Stimulated activated CD8-positive, alpha-beta memory T cell treated with anti-CD3 and anti-CD28 coated beads, Interleukin-4, amount 100 ng/mL, for 1 hour (primary cell): ENCODE measurements at places on chromosomes 1 and 21.

DNA sequence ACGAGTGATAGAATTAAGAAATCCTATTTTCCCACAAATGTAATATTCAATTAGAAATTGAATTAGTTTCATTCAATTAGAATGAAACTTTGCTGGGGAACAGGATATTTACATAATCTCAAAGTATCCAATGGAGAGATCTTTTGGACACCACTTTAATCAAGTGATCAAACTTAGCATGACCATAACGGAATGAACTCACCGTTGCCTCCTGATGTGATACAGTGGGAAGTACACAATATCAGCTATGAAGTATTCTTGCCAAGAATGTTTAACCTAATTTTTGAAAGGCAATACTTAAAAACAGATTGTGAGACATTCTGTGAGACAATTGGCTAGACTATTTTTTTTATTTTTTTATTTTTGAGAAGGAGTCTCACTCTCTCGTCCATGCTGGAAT, 16.6 kb downstream of the CDKN2C start:
- no peak for DNase-seq

GRCh38 chr1:75265792-75266191, 131.6 kb downstream of the LHX8 start:
- DNase-seq, result no peak

DNA sequence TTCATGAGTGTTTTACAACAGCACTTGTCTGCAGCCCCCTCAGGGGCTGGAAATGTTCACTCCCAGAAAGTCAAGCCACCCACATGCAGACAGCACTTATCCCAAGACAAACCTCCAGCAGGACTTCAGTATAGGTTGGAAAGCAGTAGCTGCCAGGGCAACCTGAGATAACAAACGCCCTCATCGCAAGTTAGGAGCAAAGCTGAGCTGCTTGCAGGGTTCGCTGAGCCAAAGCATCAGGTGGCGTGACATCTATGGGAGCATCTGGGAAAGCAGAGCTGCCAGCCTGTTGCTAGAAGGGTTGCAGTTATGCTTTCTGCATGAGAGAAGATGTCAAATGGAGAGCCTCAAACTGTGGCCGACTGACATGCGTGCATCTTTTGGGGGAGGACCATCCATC, 4.2 kb upstream of the STXBP3 start:
- no peak for DNase-seq

- no peak for DNase-seq
Measured at GRCh38 chr1:36497207-36497606, 14.5 kb upstream of the CSF3R start.

DNA sequence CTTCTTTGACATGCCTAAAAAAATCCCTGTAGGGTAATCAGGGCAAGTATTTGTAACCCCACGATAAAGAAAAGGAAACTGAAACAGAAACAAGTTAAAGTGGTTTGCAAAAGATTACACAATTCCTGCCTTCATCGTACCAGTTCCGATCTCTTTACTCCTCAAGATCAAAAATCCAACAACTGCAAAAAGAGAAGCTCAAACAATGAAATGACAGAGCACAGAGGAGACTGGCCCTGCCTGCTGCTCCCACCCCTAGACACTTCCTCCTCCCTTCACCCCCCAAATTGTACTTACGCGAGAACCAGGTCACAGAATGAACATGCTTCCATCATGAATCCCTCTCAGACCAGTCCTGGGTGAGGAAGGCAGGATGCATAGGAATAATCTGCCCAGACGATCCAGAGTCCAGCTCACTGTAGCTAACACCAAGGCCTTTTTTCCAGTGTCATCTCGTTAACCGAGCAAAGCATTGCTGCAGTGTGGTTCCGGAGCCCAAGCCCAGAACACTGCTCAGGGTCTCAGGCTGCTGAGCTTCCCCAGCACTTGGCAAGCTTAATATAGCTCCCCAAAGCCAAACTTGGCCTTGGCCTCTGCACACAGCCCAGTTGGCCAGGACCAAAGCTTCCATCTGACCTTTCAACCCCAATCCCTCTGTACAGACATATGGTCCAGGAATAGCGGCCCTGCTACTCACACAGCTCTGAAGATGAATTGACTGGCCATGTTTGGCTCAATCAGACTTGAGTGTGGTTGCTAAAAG, 20.3 kb downstream of the RXRG start:
- DNase-seq, result no peak

DNA sequence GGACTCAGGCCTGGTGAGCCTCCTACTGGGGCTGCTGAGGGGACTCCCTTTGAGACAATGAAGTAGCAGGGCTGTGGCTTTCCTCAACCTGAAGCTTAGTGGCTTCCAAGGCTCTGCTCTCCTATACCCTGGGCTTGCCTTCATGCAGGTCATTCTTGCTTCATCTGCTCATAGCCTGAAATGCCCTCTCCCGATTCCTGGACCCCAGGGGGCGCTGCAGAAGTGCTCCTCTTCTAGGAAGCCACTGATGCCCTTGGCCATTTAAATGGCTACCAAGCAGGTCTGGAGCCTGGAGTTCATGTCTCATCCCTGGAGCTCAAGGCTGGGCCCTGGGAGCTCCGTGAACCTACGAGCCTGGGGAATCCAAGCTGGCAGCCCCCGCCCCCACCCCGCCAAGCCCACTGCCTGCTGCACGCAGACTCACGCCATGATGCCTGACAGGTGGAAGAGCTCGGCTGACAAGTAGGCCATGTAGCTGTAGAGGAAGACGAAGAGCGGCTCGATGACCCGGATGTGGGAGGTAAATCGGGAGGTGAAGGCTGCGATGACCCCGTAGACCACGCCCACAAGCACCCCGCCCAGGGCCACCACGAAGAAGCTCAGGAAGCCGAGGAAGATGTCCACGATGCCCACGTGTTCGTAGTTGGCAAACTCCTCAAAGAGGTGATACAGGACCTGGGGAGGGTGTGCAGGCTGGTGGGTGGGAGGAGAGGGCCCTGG, 45.7 kb downstream of the SLC9A1 start:
- no peak for DNase-seq

DNA sequence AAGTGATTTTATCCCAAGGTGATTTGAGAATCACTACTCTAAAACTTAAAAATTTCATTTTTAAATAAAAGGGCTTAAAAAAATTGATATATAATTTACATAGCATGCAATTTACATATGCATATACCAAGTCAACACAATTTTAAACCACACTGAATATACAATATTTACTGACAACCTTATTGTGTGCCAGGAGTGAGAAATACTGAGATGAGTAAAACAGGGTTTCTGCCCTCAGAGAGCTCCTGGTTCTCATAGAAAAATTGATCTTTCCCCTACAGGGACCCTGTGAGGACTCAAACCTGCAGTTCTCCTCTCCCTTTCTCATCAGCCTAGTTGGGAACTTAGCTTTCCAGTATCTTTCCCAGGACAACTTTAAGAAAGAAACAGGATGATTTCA, 27.0 kb downstream of the PLPP3 start:
- no peak for DNase-seq

- no peak for DNase-seq
Measured at GRCh38 chr1:218353656-218354055, 8.5 kb downstream of the TGFB2 start.

DNA sequence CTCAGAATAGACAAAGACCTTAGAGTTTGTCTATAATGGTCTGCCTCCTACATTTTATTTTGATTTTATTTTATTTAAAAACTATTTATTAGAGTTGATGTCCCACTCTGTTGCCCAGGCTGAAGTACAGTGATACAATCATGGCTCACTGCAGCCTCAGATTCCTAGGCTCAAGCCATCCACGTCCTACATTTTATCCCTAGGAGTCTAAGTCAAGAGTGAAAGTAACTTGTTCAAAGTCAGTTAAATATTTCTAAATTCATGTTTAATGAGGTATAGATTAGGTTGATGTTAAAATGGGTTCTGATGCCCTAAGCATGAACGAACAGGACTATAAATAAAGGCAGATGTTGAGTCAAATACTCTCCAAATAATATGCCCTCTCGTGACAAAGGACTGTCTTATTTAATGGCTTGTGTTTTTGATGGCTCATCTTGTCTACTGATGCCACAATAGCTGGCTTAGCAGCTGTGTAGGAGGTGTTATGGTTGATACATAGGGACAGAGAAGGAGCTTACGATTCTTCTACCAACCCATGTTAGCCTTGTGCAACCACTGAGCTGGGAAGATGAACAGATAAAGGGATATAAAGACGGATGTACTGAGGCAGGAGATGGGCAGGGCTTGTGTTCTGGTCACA, 66.0 kb upstream of the CR1L start:
- no peak for DNase-seq

- DNase-seq, result no peak
Measured at GRCh38 chr1:66769512-66770229, 17.4 kb downstream of the DYNLT5 start.

GRCh38 chr1:59879574-59879973, 47.0 kb downstream of the CYP2J2 start:
- no peak for DNase-seq
